Fibroblast of skin of left quadriceps (primary cell): ENCODE measurements at places on chromosomes 12 and 14.

GRCh38 chr14:59265808-59266207, 77.3 kb downstream of the DAAM1 start:
- no peak for DNase-seq

DNA sequence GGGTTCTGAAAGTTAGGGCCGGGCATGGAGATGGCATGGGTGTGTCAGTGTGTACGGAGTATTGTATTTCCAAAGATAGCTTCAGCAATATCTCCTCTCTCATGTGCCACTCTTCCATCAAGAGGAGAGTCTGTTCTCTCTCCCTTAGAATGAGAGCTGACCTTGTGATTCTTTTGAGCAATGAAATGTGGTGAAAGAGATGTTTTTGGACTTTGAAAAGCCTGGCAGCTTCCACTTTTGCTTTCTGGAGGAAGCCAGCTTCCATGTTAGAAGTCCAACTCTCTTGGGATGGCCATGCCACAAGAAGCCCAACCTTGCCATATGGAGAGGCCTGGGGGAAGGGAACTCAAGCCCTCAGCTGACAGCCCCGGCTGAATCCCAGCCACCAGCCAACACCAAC, 72.4 kb upstream of the GZMB start:
- DNase-seq, result no peak

GRCh38 chr14:61258985-61259384, 22.2 kb downstream of the TMEM30B start:
- no peak for DNase-seq

DNA sequence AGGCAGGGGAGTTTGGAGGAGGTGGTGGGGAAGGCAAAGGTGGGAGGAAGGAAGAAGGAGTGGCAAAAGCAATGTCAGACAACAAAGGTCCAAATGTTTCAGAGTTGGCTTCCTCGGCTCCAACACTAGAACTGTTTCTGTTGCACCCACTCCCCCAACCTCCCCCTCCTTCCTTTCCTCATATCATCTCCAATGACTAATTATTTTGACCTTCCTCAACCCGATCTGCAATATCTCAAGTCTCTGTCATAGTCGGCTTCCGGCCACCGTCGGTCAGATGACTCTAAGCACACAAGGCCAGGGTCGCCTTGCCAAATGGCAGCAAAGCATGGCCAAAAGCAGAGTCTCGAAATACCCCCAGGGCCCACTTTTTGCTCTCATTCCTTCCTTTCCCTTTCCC, 637.0 kb upstream of the TBX3 start:
- DNase-seq, result no peak

- DNase-seq, result no peak
These were observed 4.9 kb downstream of the PLD4 start for GRCh38 chr14:104929268-104930230.

DNA sequence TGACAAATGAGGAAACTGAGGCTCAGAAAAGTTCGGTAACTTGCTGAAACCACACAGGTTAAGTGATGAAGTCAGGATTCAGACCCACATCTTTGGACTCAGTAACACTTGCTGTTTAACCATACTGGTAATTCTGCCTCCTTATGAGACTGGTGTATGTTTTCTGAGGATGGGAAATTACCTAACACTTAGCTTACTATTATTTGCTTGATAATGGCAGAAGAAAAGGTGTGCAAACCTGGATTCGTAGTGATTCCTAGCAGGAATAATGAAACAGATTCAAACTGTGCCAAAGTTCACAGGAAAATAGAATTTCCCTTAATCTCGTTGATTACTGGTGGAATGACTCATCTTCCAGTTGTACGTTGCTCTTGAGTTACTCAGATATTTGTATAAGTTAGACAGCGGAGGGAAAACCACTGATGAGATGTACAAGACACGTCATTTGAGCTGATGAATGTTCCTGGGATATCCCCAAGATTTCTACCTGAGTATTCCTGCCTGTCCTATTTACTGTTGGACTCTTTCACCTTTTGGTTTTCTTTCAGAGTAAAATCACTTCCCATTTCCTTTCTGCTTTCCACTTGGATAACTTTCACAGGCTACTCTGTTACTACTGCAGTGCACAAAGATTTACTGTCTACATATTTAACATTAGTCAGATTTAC, 37.5 kb downstream of the PRORP start:
- peak; percentile 72 for DNase-seq

GRCh38 chr12:27970401-27971120, 2.0 kb downstream of the PTHLH start:
- no peak for DNase-seq

GRCh38 chr14:26984311-26985177, 386.7 kb upstream of the NOVA1 start:
- peak; percentile 24 for DNase-seq

- DNase-seq, result no peak
These were observed 181.0 kb downstream of the ADGRD1 start for GRCh38 chr12:131134523-131135310.

DNA sequence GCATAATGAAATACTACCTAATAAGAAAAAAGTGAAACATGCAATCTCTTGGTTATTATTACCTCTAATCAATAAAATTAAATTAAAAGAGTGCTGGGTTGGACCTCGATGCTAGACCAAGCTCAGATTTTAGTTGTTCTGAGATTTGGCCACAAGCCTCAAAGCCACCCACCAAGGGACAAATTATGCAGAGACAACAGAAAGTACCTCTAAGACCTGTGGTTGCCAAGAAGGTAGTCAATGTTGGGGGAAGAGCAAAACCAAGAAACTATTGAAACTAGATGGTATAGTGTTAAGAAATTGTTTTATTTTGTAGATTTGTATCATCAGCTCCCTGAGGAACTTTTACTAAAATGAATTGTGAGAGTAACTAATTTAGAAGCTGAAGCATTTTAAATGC, 43.8 kb upstream of the ARID2 start:
- no peak for DNase-seq

GRCh38 chr14:53621433-53621832, 335.2 kb downstream of the BMP4 start:
- DNase-seq, result no peak

- no peak for DNase-seq
These were observed 20.4 kb downstream of the BATF start for GRCh38 chr14:75542588-75543091.

DNA sequence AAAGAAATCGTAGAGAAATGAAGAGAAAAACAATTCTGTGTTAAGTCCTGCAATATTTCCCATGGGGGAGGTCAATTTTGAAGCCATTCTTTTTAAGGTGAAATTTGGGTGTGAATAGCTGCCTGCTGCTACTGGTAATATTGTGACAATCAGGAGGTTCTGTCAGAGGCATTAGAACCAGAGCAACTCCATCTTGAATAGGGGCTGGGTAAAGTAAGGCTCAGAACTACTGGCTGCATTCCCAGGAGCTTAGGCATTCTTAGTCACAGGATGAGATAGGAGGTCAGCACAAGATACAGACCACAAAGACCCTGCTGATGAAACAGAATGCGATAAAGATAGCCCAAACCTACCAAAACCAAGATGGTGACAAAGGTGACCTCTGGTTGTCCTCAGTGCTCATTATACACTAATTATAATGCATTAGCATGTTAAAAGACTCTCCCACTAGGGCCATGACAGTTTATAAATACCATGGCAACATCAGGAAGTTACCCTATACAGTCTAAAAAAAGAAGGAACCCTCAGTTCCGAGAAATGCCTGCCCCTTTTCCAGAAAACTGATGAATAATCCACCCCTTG, 24.8 kb upstream of the MTHFD1 start:
- peak; percentile 2 for DNase-seq

DNA sequence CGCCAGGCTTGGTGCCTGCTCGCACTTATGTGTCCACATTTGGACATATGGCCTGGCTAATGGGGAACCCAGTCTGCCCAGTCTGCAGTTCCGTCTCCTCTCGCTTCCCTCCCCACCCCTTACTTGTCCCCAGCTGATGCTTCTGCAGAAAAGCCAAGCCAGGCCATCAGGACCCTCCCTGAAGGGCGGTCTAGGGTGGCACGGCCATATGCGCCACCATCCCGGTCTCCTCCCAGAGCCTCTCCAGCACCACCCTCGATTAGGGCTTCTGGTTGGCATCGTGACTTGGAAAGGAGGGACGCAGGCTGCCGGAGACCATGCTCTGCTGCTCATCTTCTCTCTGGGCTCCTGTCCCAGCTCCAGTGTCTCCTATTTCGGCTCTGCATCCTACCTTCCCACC, 54.6 kb downstream of the CALM1 start:
- DNase-seq, result no peak

- DNase-seq, result no peak
These were observed 115.0 kb upstream of the SRRM4 start for GRCh38 chr12:118866346-118866745.

- DNase-seq, result no peak
These were observed 342.8 kb upstream of the DIO2 start for GRCh38 chr14:80554139-80554538.

DNA sequence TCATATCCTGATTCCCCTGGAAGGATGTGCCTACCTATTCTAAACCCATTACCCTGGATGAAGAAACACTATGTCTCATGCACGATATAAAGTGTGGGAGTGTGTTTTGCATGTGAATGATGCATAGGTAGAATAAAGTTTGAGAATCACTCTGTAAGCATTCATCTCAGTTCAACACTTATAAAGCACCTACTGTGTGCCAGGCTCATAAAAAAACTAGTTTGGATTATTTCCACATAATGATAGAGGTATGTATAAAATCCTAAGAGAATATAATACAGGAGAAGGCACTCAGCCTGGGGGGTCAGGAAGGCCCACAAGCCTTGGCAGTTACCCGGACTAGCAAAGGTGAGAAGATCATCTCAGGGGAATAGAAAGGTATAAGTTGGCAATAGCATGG, 41.1 kb upstream of the BCL2L14 start:
- DNase-seq, result no peak

- no peak for DNase-seq
These were observed 84.9 kb upstream of the PWP1 start for GRCh38 chr12:107600581-107601144.

- no peak for DNase-seq
These were observed 1540.3 kb upstream of the TMEM132C start for GRCh38 chr12:126726481-126727217.

- no peak for DNase-seq
These were observed 6.0 kb upstream of the DACT1 start for GRCh38 chr14:58631732-58632131.

- DNase-seq, result no peak
These were observed 149.0 kb downstream of the CAPZA3 start for GRCh38 chr12:18886962-18887361.

DNA sequence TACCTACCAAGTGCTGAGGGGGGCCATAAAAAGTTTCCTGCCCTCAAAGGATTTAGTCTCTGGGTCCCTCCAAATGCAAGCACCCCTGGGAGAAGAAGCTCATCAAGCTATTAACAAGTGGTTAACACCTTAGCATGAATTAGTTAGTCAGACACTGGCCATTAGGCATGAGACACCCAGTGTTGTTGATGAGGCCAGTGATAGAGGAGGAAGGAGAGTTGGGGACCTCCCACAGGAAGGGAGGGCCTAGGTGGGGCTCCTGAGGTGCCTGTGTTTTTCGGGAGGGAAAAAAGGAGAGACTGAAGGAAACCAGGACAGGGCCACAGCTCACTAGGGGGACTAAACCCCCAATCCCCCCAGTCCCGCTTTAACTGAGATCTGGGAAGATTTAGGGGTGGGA, 4.5 kb upstream of the KRT71 start:
- no peak for DNase-seq

DNA sequence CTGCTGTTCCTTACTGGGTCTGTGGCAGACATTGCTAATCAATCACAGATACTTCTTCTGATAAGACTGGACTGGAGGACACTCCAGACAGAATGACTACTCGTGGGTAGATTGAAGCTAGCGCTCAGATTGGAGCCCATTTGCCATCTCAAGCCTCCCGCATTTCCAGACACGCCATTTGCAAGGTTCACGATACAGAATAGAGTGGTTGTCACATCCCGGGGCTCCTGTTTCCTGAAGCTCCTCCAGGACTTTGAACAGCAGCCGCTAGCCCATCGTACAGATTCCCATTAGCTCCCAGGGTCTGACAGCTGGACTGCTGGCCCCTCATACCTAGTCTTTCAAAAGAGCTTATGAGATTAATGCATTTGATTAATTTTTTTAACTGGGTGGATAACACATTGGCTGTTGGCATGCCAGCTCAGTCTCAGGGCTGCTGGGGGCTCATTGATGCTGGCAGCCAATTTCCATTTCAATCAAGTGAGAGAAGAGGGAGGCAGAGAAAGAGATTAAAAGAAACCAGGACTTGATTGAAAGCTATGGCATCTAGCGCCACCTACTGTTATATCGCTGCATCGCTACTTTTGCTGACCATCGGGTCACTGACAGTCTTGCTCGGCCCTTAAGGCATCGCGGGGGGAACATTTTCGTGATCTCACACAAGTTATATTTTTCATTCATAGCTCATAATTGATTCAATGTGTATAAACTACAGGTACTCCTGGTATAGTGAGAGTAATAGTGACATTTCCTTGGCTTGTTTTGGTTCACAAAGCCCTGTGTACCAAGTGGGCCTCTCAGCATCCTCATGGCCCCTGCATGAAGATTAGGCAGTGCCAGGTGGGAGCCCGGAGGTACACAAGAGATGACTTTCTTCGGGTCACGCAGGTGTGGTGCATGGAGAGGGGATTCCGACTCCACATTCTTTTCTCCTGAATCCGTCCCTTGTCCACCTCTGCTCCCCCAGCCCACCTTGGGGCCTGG, 78.6 kb downstream of the CCDC60 start:
- peak; percentile 3 for DNase-seq

GRCh38 chr12:64618953-64619590, 8.8 kb downstream of the RASSF3 start:
- DNase-seq, result peak; percentile 72

DNA sequence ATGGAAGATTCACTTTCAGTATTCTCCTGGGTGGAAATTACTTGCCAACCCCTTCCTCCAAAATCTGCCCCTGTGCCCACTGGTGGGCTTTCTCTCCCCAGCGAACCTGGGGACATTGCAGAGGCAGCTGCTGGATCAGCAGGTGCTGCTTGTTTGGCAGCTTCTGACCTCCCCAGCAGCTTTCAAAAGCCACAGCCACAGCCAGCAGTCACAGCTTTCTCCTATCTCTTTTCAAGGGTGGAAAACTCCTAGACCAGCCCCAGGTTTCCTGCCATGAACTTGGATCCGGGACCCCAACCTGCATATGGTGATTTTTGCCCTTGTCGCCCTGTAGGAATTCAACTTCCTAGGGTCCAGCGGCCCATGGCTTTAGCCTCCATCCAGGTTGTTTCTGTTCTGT, 330.8 kb downstream of the ADAMTS20 start:
- DNase-seq, result no peak

DNA sequence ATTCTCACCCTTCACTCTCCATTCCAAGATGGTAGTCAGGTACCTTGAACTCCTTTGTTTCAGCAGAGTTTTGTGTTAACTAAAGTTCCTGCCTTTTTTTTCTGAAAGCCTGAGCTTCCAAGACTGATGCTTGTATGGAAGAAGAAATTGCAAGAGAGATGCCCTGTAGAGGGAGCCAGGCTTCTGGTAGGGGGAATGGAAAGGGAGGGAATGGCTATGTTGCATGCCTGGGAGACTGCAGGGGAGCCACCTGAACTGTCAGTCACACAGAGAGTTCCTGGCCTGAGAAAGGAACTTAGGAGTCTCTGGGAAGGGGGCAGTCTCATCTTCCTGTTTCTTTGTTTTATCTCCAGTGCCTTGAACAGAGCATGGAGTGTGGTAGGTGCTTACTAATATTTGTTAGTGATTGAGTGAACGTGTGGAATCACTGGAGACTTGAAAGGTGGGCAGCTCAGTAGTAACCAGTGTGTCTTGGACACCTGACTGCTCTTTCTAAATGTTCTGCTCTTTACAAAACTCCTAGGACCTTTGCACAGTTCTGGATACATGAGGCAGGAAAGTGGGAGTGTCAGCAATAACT, 132.2 kb downstream of the ANO4 start:
- no peak for DNase-seq

- DNase-seq, result peak; percentile 12
These were observed 46.0 kb downstream of the MYO1H start for GRCh38 chr12:109393437-109394345.

- no peak for DNase-seq
These were observed 101.1 kb downstream of the C12orf75 start for GRCh38 chr12:105431537-105432100.
